Karpas-422 (cell line): ENCODE measurements at places on chromosomes 7 and 10.

DNA sequence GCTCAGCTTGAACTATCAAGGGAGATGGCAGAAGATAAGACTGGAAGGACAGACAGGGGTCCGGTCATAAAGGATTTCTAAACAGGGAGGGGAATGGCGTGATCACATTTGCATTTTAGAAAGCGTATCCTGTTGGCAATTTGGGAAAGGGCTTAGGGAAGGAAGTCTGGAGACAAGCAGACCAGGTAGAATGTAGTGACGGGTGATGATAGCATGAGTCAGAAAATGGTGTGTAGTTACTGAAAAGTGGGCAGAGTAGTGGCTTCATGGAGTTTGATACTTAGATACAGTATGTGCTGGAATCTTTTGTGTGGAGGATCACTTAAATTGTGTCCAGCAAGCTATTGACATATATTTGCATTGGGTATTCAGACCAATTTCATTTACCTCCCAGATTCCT lies 61.2 kb downstream of the LRGUK start:
- DNase-seq: no peak

DNA sequence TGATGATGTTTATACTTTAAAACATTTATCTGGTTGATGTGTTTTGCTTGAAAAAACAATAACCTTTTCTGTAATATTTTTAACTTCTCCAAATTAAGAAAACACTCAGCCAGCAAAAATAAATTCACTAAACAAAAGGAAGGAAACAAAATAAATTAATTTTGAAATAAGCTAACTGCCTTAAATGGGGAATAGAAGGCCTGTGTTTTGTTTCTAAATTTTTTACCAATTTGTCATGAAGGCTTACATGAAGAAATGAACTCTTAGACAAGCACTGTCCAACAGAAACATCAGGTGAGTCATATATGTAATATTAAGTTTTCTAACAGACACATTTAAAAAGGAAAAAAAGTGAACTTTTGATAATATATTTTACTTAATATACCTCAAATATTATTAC lies 68.5 kb downstream of the LRRN3 start:
- DNase-seq: no peak

DNA sequence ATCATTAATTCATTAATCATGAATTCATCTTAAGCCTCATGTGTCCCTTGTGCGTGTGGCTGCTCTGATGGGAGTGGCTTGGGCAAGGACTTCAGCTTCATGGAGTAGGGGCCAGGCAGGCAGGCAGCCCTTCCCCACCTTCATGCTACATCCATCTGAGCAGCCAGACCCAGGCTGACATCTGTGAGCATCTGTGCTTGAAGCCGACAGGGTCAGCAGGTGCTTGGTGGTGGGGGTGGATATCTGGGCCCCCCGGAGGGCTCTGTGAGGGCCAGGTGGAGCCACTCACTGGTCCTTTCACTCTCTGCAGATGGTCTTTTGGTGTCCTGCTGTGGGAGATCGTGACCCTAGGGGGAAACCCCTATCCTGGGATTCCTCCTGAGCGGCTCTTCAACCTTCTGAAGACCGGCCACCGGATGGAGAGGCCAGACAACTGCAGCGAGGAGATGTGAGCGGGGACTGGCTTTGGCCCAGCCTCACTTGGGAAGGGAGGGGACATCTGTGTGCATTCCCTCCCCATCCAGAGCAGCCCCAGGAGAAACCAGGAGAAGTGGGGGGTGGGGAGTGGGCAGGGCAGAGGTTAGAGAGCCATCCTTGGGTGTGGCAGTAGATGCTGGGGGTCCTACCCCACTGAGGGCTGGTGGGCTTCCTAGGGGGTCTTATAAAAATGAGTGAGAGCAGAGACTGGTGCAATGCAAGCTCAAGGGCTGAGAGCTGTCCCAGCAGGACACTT lies 14.7 kb upstream of the CSGALNACT2 start:
- no peak for DNase-seq

DNA sequence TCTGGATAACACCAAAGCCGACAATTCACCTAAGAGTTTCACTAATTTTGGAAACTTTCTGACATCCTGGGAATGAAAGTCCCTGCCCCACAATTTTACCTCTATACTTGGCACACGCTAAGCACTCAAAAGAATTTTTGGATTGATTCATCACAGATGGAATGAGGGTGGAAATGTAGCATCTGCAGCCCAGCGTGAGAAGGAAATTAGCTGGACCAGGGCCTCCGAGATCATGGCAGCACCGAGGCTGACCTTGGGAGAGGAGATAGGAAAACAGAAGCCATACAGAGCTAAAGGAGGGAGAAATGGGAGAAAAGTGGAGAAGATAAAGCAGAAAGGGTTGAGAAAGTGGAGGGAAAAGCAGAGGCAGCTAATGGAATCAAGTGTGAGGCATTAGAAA lies 606.6 kb upstream of the DPP6 start:
- DNase-seq: no peak

GRCh38 chr7:112622159-112622715 lies 141.4 kb downstream of the LSMEM1 start:
- no peak for DNase-seq

GRCh38 chr7:36717586-36717985 lies 6.7 kb downstream of the AOAH start:
- no peak for DNase-seq
